ENCODE measurements at places on chromosomes 4 and X. TPM values are rescaled to one million over a fixed set of nuclear protein-coding genes. Genes with fewer than 3 reads are reported as not detected.

The NAA11 gene
- not detected for total RNA-seq

The PRDM8 gene
- total RNA-seq = 11.1 TPM

The KLHL2 gene
- 23.7 TPM for total RNA-seq

The KIAA1210 gene
- not detected for total RNA-seq

GRCh38 chrX:3757510-3758025 lies 44.1 kb upstream of the PRKX start:
- no peaks in the 10 kb centered on the region for H3K4me1 ChIP-seq
- no peaks in the 10 kb centered on the region for H3K36me3 ChIP-seq
- no peak for DNase-seq
- H3K27ac ChIP-seq = no peak overlapping the region
- H3K27me3 ChIP-seq = no peaks in the 10 kb centered on the region

DNA sequence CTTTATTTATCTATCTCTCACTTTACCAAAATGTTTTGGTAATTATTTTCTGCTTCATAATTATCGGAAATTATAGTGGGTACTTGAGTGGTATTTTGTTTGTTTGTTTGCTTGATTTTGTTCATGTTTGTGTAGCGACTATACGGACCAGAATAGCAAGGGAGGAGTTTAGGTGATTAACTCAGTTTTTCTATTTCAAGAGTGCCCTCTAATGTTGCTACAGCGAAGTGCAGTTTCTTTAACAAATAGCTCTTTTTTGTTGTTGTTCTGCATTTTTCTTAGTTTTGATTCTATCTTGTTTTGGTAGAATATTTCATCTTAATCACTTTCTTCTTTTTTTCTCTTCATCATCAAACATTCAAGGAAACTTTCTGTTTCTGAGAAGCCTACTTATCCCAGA lies 40.8 kb upstream of the QRFPR start:
- no peak overlapping the region for H3K27ac ChIP-seq
- H3K27me3 ChIP-seq = peaks cover 31% of the 10 kb centered on the region

DNA sequence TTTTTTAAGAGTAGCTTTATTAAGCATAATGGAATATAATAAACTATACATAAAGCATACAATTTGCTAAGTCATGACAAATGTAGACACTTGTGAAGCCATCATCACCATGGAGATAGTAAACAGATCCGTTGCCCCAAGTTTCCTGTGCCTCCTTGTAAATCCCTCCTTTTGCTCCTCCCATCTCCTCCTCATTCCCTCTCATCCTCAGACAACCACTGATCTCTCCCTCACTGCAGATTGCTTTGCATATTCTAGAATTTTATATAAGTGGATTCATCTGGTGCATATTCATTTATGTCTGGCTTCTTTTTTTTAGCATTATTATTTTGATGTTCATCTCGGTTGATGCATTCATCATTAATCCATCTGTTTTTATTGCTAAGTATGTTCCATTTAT lies 67.0 kb downstream of the CYTL1 start:
- no peaks in the 10 kb centered on the region for H3K27me3 ChIP-seq
- no peak for DNase-seq
- H3K4me1 ChIP-seq = no peaks in the 10 kb centered on the region
- H3K36me3 ChIP-seq = no peaks in the 10 kb centered on the region

GRCh38 chrX:1507511-1508463 lies 29.2 kb downstream of the P2RY8 start:
- no peak overlapping the region for H3K4me3 ChIP-seq
- DNase-seq = no peak
- H3K36me3 ChIP-seq = peaks cover 54% of the 10 kb centered on the region
- H3K27me3 ChIP-seq = no peaks in the 10 kb centered on the region
- peaks cover 44% of the 10 kb centered on the region for H3K4me1 ChIP-seq

GRCh38 chrX:6732101-6732500 lies 197.2 kb upstream of the VCX3A start:
- no peaks in the 10 kb centered on the region for H3K36me3 ChIP-seq
- DNase-seq = no peak
- no peaks in the 10 kb centered on the region for H3K4me1 ChIP-seq
- no peak overlapping the region for H3K27ac ChIP-seq
- no peak overlapping the region for H3K4me3 ChIP-seq

Data from naive thymus-derived CD8-positive, alpha-beta T cell (primary cell).